ENCODE measurements at places on chromosomes 16 and 17.

DNA sequence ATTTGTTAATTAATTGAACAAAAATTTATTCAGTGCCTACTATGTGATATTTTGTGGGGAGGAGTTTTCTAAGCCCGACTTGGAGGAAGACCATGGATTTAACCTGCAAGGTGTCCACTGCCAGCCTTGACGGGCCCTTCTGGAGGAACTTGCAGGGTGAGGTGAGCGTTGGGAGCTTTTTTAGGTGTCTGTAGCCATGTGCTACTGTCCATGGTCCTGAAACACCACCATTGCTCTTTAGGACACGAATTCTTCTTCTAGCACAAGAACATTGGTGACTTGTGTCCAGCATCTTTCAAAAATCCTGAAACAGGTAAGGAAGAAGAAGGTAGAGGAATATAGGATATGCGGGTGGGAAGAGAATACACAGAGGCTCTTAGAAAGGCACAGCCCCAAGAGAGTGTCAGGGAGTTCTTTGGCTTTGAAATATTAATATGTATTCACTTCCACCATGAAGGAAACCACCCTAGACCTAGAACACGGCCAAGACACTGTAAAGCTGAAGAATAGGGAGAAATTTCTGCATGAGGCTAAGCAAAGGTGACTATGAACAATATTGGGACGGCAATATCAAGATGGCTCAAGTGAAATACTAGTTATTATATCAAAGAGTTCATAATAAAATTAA, 27.9 kb upstream of the OR4D1 start:
- DNase-seq = no peak

GRCh38 chr16:28846933-28847273, 755 bp upstream of the TUFM start:
- DNase-seq = no peak

- no peak for DNase-seq
Measured at GRCh38 chr17:64296246-64296645, 33.2 kb upstream of the TEX2 start.

- DNase-seq = no peak
Measured at GRCh38 chr17:42519546-42520491, 16.2 kb upstream of the NAGLU start.

DNA sequence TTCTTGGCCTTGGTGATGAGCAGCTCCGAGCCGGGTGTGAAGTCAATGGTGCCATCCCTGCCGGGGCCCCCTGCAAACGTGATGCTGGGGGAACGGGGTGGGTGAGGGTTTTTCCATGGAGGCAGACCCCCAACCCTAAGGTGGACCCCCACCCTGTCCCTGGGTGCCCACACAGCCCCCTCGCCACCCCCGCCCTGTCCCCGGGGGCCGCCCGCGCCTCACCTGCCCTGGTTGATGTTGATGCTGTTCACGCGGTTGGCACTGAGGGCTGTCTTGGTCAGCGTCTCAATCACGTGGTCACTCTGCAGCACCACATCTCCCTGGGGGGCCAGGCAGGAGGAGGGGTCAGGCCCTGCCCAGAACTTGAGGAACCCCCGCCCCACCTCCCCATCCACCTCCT, 11.2 kb upstream of the CRK start:
- no peak for DNase-seq

DNA sequence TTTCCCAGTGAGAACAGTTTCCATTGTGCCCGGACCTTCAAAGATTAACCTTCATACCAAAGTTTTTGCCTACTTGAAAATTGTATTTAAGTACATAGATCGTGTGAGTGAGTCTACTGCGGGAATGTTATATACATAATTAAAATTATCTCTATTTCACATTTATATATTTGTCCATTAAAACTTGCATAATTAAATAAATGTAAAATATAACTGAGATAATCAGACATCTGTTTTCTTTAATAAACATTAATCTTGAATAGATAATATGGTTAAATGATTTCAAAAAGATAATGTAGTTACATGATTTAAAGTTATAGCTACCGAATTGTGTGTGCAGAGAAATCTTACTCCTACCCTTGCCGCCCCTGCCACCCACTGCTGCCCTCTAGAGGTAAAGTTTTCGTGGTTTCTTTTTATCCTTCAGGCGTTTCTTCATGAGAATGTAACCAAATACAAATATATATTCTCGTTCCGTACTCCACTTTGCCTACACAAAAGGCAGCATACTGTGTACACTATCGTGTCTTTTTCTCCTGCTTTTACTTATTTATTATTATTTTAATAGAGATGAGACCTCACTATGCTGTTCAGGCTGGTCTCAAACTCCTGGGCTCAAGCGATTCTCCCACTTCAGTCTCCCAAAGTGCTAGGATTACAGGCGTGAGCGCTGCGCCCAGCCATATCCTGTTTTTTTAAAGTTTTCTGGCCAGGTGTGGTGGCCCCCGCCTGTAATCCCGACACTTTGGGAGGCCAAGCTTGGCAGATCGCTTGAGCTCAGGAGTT, 35.6 kb downstream of the RPA1 start:
- DNase-seq = peak; percentile 49

GRCh38 chr17:38465391-38466345, 37.4 kb downstream of the ARHGAP23 start:
- no peak for DNase-seq

- no peak for DNase-seq
Measured at GRCh38 chr17:34386343-34386696, 23.3 kb upstream of the CCL1 start.

DNA sequence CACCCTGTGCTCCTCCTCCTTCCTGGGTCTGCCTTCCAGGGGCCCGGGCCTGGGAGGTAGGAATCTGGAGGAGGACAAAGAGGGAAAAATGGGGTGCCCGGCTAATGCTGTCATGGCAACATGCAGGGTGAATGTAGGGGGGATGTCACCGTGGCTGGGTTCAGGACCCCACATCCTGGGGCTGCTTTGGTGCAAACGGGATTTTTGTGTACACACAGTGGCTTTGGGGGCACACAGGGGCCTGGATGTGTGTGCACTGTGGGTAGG, 37.0 kb upstream of the CDC42EP4 start:
- no peak for DNase-seq

DNA sequence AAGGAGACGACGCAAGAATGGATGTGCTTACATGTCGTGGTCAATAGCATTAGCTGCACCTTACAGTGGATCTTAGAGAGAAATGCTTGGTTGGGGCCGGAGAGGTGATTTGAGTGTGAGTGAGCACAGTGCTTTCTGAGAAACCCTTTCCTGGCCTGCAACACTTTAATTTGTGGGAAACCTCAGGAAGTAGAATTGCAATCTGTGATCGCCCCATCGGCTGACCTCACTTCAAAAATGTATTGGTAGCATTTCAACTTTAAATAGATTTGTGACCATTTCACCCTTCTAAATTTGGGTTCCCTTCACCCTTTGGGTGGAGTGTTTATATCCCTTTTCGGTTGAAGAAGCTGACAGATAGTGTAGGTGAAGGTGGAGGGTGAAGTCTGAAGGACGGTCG, 13.2 kb downstream of the PRKCB start:
- no peak for DNase-seq

GRCh38 chr16:68713361-68713760, 23.7 kb upstream of the CDH1 start:
- no peak for DNase-seq

GRCh38 chr16:1526608-1527555, 6.6 kb upstream of the TMEM204 start:
- DNase-seq = no peak

- no peak for DNase-seq
Measured at GRCh38 chr17:78999947-79000395, 9.6 kb downstream of the CANT1 start.

- no peak for DNase-seq
Measured at GRCh38 chr17:54307351-54307750, 484.6 kb downstream of the KIF2B start.

GRCh38 chr17:57375040-57375769, 118.9 kb downstream of the MSI2 start:
- DNase-seq = no peak

DNA sequence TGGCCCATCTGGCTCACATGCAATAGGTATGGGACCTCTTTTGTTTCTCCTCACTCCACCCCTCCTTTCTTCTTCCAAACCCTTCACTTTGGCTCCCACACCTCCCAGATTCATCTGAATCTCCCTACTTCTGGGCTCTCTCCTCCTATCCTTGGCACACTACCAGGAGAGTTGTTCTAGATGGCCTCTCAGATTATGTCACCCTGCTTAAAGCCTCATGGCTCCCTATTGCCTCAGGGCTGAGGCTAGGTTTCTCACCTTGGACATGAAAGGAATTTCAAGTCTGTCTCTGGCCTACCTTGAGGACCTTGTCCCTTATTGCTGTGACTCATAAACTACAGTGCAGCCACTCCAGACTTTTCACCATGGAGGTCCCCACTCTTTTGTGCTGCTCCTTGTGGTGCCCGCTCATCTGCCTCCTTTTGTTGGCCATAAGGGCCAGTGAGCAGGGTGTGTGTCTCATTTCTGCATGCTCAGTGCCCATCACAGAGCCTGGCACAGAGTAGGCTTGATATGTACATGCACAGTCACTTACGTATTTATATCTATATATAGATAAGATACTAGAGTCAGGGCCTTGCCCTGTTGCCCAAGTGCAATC, 1.0 kb upstream of the MFAP4 start:
- no peak for DNase-seq

DNA sequence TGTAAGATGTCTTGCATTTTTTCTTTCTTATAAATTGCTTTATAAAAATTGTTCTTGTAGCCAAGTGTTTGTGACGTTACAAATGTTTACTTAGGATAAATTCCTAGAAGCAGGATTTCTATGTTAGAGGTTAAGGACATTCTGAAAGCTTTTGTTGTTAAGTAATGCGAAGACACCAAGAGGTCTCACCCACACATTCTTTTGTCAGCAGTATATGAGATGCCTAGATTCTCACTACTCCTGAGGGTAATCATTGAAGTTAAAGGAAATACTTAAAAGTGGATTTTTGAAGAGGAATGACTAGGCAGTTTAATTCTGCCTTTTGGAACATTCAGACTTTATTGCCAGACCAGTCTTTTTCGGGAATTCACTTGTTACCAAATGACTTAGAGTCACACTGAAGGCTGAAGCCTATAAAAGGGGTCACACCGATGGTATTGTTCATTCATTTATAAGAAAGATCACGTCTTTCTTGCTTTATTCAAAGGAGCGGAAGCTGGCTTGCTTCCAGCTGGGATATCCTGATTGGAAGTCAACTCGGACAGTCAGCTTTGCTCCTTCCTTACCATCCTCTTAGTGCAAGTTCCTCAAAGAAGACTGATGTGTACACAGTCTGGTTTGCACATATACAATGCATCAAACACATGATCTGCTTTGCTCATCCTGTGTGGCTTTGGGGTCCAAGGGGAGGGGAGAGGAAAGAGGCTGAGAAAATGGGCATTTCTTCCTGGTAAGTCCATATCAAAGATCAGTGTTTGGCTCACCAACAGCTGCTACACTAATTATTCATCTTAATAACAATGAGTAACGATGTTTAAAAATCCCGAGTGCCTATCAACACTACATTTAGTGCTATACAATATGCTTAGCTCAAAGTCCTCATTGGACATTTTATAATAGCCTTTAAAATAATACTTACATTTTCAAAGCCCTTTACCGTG, 160.0 kb downstream of the MAP2K6 start:
- no peak for DNase-seq

DNA sequence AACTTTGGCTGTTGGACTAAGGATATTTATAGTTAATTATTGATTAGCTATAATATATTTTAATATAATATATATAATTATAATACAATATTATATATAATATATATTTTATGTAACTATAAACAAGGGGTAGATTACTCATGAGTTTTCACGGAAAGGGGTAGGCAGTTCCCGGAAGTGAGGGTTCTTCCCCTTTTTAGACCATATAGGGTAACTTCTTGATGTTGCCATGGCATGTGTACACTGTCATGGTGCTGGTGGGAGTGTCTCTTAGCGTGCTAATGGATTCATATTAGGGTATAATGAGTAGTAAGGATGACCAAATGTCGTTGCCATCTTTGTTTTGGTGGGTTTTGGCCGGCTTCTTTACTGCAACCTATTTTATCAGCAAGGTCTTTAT, 315.6 kb downstream of the WWOX start:
- no peak for DNase-seq

DNA sequence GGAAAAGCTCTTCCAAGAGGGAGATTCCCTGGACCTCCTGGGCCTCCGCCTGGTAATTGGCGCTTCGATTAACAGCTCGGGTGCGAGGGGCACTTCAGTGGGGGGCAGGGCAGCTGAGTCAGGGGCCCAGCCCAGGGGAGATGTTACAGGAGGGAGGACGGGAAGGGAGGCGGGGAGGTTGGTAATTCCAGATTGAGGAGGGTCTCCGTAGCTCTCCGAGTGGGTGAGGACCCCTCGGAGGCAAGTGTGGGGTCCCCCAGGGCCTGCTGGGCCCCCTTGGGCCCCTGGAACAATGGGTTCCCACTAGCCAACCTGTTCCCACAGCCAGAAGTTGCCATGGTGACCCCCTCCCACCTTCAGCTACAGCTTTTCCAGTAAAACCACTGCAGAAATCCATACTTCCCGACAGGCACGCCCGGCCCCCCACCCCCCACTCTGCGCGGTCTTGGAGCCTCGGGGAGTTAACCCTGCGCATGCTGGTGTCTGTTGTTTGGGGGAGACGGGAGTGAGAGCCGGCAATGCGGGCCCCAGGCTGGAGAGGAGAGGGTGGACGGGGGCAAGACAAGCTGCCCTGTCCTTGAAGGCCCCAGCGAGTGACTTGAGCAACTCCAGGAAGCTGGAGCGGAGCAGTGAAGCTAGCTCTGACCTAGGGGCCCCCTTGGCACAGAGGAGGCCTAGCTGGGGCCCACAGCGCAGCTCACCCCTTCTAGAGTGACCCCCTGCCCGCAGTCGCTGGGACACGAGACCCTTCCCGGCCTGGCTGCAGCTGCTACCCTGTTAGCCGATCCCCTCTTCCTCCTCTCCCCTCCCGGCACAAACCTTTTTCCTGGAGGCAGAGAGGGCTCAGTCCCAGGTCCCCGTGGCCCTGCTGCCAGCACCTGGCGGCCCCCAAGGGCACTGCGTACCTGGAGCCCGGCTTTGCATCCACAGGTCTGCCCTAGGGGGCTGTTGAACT, 37.8 kb downstream of the TMEM235 start:
- no peak for DNase-seq

GRCh38 chr17:72343911-72344310, 223.1 kb downstream of the SOX9 start:
- DNase-seq = no peak
